ENCODE measurements at places on chromosomes 1 and 21.

GRCh38 chr1:94004924-94005323 lies 95.7 kb upstream of the GCLM start:
- no peak for DNase-seq

DNA sequence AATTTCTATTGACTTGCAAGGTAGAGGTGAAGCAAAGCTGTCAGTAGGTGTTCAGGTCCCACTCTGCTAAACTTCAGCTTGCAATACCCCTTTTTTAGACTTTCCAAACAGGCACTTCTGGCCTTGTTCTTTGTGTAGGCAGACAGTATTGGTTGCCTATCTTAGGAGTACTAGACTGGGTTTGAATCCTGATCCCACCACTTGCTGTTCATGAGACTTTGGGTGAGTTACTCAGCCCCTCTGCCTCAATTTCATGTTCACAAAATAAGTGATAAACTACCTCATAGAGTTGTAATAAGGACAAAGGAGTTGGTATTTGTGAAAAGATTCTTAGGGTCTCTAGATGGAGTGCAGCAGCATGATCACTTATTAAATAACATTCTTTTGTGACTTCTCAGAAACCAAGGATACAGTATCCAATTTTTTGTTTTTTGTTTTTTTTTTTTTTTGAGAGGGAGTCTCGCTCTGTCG lies 5.2 kb downstream of the RCC1 start:
- no peak for DNase-seq

- no peak for DNase-seq
These were observed 6.0 kb downstream of the TRIT1 start for GRCh38 chr1:39877231-39877778.

GRCh38 chr1:153493343-153493960 lies 33.0 kb upstream of the S100A7 start:
- no peak for DNase-seq

GRCh38 chr1:177145106-177146070 lies 19.1 kb downstream of the ASTN1 start:
- no peak for DNase-seq

GRCh38 chr1:61080413-61081143 lies 1.8 kb upstream of the NFIA start:
- DNase-seq, result no peak

- DNase-seq, result no peak
These were observed 118.2 kb downstream of the MAGI3 start for GRCh38 chr1:113508364-113509164.

GRCh38 chr1:61523229-61523628 lies 201.7 kb downstream of the TM2D1 start:
- DNase-seq, result no peak

DNA sequence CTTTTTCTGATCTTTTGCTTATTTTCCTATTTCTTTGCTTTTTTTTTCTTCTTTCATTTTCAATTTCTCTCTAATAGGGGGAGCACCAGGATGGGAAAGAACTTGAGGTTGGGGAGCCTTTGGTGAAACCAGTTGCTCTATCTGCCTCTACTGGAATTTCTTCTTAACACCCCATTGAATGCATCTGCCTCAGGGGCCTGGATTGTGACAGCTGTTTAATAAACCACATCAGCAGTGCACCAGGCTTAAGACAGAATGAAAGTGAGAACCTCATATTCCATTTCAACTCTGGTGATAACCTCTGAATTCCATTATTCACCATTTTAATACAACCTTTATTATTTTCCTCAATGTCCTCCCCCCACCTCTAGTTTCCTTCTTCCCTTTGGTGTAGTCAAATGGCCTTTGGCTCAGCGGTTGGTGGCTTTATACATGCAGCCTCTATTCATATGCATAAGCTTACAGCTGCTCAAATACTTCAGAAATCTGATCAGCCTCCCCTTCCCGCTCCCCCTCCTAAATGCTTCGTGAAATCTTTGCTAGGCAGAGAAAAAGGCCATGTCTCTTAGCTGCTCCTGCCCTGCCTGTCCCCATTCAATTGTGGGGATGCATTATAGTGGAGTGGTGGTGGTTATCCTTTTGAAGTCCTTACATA lies 537.3 kb upstream of the PLXNA2 start:
- no peak for DNase-seq

Measured in SIG-M5 (cell line).